SK-N-DZ (cell line): ENCODE measurements at places on chromosomes 13 and 19.

- no peak for DNase-seq
These were observed 10.4 kb downstream of the PSPC1 start for GRCh38 chr13:19772306-19772705.

- no peak for DNase-seq
These were observed 8.0 kb downstream of the GPATCH1 start for GRCh38 chr19:33089010-33089409.

DNA sequence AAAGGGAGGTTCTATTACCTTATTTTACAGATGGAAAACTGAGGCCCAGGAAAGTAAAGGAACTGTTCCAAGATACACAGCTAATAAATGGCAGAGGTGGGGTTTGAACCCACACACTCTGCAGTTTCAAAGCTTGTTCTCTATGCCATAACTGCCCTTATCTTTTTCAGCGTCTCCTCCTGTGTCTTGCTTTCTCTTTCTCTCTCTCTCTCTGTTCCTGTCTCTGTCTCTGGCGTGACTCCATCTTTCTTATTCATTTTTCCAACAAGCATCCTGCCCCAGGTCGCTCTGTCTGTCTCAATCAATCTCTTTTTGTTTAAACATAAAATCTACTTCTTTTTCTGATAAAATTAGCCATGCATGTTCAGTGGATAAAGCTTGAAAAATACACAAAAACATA is 3.2 kb upstream of the IFNL4 start:
- DNase-seq, result no peak

- DNase-seq, result no peak
These were observed 625 bp downstream of the F2RL3 start for GRCh38 chr19:16889366-16889882.

DNA sequence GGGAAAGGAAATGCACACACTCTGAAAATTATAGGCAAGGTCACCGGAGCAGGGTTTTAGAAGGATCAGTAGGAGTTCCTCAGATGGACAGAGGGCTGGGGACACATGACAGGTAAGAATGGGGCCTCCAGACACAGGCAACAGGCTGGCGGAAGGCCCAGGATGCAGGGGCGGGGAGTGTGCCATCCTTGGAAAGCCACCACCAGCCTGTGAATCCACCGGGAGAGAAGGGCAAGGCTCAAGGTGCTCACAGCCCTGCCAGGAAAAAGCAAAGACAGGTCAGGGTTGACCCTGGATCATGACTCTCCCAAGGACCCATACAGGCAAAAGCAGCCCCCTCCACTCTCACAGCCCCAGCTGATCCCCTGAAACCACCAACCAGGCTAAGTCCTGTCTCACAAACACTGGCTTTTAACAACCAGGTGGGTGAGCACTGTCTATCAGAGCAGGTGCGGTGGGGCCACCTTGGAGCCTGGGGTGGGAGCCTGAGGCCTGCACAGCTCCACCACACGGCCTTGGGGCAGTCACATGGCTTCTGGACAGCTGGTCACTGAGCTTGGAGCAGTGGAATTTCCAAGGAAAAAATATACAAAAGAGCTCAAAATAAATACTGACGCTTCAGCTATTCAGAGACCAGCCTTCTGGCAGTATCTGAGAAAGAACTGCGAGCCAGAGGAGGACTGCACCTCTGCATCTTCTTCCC is 35.2 kb upstream of the ISYNA1 start:
- DNase-seq, result no peak

DNA sequence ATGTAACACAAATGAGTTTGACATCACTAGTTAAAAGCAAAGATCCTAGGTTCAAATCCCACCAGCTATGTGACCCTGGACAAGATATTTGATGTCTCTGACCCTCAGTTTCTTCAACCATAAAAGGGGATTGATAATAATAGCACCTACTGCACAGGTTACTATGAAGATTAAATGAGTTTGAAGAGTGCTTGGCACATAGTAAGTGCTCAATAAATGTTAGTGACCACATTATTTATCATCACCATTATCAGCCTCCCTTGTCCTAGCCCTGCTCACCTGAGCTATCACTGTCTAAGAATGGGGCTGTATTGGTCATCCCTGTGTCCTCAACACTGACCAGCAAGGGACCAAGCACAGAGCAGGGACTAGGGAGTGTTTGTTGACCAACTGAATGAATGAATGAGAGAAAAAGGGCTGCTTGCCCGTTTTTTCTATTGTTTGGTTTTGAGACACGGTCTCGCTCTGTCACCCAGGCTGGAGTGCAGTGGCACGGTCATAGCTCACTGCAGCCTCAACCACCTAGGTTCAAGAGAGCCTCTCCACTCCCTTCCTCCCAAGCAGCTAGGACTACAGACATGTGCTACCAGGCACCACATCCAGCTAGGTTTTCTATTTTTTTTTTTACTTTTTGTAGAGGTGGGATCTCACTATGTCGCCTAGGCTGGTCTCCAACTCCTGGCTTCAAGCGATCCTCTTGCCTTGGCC is 26.6 kb upstream of the DACT3 start:
- DNase-seq, result no peak

DNA sequence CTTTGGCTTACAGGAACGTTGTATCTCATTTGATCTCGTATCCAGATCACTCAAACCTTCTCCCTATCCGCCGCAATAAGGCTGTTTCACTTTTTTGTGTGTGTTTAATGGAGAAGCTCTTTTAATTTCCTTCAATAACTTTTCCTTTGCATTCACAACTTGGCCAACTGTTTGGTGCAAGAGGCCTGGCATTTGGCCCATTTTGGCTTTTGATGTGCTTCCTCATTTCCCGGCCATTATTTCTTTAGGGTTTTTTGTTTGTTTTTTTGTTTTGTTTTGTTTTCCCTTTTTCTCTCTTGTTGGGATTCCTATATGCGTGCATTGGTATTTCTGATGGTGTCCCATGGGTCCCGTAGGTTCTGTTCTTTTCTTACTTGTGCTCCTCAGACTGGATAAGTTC is 6.1 kb upstream of the UPF3A start:
- DNase-seq, result no peak

DNA sequence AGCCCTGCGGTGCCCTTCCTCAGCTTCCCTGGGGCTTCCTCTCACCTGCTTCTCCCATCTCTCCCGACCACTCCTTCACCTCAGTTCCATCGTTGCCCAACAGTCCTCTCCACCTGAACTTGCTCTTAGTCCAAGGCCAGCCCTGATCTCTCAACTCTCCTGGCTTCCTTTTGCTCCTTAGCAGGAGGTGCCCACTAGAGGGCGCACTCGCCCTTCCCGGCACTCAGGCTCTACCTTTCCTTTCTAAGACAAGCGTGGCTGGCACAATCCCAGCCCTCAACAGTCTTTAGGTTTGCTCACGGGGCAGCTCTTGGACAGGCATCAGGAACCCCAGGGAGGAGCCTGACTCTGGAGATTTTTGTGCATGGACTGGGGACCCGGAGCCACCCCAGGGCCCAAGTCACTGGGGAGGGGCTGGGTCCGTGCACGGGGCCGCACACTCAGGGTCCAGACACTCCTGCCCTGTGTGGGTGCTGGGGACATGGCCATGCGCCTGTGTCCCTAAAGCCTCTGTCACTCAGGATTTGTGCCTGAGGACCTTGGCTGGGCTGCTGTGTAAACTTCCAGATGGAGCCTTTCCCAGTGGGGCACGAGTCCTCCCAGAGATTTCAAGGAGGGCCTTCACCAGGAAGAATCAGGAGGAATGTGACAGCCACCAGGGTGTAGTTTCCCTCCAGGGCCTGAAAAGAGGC is 12.1 kb upstream of the CEACAM8 start:
- DNase-seq, result peak; percentile 18

- DNase-seq, result no peak
These were observed 149.1 kb downstream of the KLF12 start for GRCh38 chr13:73984949-73985691.

DNA sequence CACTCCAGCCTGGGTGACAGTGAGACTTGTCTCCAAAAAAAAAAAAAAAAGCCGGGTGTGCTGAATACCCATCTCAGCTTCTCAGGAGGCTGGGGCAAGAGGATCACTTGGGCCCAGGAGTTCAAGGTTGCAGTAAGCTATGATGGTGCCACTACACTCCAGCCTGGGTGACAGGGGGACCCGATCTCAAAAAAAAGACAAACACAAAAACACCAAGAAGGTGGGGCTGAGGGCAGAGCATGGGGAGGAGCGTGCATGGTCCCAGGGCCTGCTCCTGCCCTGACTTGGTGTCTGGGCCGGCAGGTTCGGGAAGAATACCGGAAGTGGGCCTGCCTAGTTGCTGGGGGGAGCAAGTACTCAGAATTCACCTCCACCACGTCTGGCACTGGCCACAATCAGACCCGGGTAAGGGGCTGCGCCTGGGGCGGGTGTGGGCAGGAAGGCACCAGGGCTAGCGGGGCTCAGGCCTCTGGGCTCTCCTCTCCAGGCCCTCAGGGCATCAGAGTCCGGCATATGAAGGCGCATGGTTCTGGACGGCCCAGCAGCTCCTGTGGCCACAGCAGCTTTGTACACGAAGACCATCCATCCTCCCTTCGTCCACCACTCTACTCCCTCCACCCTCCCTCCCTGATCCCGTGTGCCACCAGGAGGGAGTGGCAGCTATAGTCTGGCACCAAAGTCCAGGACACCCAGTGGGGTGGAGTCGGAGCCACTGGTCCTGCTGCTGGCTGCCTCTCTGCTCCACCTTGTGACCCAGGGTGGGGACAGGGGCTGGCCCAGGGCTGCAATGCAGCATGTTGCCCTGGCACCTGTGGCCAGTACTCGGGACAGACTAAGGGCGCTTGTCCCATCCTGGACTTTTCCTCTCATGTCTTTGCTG is 11.3 kb downstream of the DDX39A start:
- no peak for DNase-seq

GRCh38 chr13:46119883-46120614 is 15.2 kb upstream of the CPB2 start:
- peak; percentile 10 for DNase-seq

- no peak for DNase-seq
These were observed 12.5 kb downstream of the PLIN4 start for GRCh38 chr19:4505570-4506448.

DNA sequence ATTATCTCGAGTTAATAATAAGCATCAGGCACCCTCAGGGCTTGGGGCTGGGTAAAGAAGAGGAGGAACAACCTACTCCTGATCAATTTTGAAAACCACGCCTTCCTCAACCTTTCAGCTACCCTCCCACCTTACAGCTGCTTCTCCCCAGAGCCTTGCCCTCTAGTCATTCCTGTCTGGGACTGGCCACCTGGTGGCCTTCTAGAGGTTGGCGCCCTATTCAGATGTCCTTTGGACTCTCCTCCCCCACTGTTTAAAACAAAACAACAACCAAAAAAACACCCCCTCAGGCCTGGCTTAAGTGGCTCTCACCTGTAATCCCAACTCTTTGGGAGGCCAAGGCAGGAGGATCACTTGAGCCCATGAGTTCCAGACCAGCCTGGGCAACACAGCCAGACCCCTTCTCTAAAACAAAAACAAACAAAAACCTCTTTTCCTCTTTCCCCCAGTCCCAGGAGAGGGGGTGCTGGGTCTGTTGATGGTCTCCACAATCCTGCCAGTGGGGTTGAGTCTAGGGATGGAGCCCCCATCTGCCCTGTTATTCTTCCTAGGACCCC is 62.3 kb downstream of the CCDC70 start:
- no peak for DNase-seq

DNA sequence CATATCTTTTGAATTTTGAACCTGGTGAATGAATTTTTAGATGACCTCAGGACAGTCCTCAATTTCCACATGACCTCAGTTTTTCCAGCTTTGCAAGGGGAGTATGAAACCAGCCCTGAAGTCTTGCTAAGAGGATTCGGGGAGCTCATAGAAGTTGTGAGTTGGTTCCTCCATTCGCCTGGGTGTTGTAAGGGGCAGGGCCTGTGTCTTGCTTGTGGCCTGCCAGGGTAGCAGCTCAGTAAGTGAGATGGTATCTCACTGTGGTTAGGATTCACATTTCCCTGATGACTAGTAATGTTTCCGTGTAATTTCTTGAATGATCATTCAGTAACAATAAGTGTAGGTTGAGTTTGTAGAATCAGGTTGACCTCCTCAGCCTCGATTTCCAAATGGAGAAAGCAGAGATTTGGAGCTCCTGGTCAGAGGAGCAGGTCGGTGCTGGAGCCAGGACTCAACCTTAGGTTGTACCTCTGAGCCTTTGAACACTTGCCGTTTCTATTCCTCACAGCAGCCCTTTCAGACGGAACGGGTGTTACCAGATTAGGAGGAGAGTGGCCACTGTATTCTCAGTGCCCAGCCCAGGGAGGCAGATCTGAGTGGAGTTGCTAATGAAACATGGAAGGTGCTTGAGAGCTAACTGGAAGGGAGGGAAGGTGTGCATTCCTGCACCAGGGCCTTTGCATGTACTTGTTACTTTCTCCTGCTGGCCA is 14.6 kb downstream of the NACC1 start:
- DNase-seq, result no peak

- no peak for DNase-seq
These were observed 7.1 kb downstream of the ZNF20 start for GRCh38 chr19:12133069-12133468.

DNA sequence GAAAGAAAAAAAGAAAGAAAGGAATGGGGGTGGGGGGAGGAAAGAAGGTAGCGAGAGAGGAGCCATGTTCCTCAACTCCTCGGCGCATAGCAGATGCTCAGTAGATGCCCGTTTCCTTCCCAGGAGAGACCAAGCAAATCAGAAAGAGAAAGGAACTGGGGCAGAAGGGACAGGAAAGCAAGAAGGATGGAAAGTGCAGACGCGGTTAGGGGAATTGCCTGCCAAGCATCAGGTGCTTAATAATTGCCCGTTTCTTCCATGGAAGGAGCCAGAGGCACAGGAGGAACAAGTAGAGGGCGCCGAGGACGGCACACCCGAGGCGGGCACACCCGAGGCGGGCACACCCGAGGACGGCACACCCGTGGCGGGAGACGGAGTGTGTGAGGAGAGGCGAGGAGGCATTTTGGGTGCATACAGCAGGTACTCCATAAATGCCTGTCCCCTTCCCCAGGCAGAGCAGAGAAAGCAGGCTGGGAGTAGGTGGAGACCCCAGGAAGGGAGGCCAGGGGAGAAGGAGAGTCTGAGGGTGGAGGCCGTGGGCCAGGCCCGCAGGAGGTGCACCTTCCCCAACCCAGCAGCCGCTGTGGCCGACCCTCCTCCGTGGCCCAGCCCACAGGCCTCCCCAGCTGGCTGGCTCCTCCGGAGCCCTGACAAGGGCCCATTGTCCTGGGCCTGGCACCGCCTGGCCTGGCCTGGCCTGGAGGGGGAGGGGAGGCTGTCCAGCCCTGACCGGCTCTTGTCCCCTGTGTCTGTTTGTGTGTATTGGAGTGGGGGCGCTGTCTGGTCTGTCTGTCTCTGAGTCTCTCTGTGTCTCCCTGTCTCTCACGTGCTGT is 14.6 kb downstream of the JOSD2 start:
- no peak for DNase-seq

GRCh38 chr19:42326969-42327368 is 1.5 kb downstream of the MEGF8 start:
- no peak for DNase-seq

GRCh38 chr13:24168392-24168750 is 7.9 kb downstream of the SPATA13 start:
- DNase-seq, result no peak

DNA sequence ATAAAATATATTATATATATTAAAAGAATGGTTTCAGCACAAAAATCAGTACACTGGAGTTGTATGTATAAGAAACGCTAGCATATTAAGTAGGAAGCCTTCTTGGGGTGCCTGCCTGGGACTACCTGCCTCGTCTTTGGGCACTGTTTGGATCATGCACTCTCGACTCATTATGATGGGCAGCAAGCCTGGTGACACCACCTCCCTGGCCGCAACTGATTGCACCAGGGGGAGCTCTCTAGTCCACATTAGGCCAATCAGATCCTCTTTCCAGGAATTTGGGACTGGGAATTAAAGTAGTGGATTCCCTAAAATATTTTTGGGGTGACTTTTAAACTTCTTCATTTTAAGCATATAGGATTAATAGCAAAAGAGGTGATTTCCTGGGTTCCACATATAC is 56.0 kb upstream of the RGCC start:
- DNase-seq, result peak; percentile 54
